DMS79 treated with DMSO at 0.1 percent for 48 hours (cell line): ENCODE measurements at places on chromosomes 7 and 10.

- no peak for DNase-seq
Measured at GRCh38 chr7:135538376-135538775, 19.3 kb upstream of the NUP205 start.

DNA sequence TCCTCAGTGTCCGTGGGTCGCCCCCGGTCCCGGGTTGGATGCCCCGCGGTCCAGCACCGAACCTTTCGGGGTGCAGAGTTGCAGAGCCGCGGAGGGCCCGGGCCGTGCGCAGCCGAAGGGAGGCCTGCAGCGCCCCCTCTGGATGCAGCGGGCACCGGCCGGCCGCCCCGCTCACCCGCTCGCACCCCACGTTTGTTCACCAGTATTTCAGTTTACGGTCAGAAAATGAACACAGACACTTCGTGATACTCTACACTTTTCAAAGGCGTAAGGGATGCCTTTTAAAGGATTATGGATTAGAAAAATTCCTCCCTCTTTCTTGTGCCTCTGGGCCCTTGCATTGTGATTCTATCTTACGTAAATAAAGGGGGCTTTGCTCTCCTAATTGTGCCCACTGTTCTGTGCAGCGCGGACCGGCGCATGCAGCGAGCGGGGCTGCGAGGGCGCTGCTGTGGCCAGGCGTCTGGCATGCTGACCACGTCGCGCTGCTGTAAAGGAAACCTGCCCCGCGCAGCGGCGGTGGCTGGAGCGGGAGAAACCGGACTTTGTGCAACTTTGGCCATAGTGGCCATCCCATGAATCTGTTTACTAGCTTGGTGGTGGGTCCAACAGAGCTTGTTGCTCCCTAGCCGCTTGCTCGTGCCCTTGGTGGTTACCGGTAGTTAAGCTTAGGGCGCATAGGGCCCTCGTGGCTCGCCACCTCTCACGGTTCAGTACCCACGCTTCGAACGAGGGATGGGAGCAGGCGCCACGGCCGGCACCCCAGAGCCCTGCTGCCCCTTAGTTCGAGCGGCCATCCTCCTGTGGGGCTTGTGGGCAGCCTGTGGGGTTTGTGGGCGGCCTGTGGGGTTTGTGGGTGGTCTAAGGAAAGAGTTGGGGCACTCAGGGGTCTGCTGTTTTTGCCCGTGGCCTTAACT lies 739 bp upstream of the MEST start:
- DNase-seq = peak; percentile 56

DNA sequence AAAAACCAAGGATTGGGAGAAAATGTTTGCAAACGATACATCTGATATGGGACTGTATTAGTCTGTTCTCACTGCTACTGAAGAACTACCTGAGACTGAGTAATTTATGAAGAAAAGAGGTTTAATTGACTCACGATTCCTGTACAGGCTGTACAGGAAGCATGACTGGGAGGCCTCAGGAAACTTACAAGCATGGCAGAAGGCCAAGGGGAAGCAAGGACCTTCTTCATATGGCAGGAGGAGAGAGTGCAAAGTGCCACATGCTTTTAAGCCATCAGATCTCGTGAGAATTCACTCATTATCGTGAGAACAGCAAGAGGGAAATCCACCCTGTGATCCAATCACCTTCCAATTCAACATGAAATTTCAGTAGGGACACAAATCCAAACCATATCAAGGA lies 11.0 kb downstream of the ZNF713 start:
- no peak for DNase-seq

- DNase-seq = no peak
Measured at GRCh38 chr10:44411251-44411650, 26.4 kb upstream of the CXCL12 start.

GRCh38 chr10:11237571-11237970 lies 219.9 kb downstream of the CELF2 start:
- no peak for DNase-seq

GRCh38 chr10:23523251-23523650 lies 84.4 kb downstream of the OTUD1 start:
- DNase-seq = no peak

DNA sequence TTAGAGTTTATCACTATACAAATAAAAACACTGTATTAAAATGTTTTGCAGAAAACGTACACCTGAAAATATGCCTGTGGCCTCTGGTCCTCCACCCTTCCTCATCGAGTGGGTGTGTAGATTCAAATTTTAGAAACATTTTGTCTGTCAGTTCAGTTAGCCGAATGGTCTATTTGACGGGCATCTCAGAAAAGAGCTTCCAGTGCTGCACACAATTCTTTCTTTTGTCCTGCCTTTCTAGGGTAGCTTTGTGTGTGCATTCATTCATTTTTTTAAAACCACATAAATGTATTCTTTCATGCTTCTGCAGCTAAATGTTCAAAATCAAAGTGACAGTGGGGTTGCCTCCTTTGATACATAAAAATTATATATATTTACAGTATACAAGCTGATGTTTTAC lies 46.8 kb downstream of the GNAI1 start:
- no peak for DNase-seq

DNA sequence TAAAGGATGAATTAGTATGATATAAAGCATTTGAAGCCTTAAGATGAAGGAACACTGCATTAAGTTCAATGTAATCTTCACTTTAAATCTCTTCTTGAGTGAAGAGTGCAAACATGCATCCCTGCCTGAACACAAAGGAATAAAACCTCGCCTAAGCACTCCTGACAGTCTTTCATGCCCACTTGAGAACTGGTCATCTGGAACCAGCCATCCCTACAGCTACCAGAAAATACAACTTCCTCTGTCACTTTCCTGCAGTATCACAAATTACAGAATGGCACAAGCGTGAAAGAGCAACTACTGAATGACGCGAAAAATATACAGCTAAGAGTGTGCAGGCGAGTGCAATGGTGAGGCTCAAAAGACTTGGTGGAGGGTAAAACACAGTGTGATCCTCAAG lies 1079.9 kb downstream of the CNTNAP2 start:
- peak; percentile 72 for DNase-seq

DNA sequence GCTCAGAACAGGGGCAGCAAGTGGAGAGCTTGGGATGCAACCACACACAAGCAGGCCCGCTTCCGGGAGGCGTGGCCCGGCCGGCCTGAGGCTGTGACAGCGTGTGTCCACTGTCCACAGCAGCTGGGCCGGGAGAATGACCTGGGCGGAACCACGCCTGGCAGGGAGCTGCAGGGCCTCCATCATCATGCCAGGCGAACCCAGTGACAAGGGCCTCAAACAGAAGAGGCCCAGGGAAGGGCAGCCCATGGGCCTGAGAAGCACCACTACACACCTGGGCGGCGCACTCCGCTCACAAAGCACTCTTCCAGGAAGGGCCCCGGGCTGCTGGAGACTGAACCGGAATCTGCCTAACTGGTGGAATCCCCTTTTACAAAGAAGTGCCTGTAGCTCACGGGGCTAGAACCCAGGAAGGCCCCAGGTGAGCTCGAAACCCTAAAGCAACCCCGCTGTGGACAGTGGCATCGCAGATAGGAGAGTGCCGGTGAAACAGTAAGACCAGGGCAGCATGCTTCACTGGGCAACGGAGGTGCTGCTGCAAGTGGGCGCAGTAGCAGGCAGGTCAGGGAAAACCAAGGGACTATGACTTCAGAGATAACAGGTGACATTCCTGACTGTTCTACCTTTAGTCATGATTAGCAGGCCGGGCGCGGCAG lies 66.0 kb downstream of the MAD1L1 start:
- DNase-seq = no peak

- DNase-seq = no peak
Measured at GRCh38 chr10:96996275-96996965, 164.3 kb downstream of the LCOR start.

- DNase-seq = peak; percentile 31
Measured at GRCh38 chr7:30595436-30596013, 847 bp downstream of the GARS1 start.

- peak; percentile 74 for DNase-seq
Measured at GRCh38 chr7:133529861-133530260, 277.0 kb downstream of the EXOC4 start.

DNA sequence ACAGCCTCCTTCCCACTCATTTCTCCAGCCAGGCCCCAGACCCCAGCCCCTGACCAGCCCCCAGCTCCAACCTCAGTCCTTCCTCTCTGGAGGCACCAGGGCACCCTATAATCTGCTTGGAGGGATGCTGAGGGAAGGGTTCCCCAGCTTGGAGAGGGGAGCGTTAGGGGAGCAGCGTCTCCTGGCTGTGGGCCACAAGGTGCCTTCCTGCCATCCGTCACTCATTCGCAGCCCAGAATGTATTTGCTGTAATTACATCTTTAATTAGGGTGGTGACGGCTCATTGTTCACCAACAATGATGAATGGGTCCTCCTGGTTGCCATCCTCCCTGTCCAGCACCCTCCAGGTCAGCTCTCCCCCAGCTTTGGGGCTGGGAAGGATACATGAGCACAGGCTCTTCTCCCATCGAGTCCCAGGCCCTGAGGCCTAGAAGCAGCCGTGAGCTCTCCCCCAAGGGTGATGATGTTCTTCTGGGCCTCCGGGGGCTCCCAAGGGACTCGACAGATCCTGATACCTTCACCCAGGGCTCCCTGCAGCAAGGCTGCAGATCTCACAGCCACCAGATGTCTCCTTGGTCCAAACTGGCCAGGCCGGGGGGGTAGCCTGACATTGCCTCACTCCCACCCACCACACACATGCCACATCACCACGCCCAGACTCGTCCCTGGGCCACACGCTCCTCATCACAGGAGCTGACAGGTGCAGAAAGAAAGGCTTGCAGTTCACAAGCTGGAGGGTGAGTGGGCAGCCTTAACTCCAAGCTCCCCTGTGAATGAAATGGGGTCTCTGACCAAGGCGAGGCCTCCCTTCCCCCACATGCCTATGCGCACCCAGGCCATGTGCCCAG lies 26.8 kb downstream of the POLL start:
- DNase-seq = no peak

DNA sequence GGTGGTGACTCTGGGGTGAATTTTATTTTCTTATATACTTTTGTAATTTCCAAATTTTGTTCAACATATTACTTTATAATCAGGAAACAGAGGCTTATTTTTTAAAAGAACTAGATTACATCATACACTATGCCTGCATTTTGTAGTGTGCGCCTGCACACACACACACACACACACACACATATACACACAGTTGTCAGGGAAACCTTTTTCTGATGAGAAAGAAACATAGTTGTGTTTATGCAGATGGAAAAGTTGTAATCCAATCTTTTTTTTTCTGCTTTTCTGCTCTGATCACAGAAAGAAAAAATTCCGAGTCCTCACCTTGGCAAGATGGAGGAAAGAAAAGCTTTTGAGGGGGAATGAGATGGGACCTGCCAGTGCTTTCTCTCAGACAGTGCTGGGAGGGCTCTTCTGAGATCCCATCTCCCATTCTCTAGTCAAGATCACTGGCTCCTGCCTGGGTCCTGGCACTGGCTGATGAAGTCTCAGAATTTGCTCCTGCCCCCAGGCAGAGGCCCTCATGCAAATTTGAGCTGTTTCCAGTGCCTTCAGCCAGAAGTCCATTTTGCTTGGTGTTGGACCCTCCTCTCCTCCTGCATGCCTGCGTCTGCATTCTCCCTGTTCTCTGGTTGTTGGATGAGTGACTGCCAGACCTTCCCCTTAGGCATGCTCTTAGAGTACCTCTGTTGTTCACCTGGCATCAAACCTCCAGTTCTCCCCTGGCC lies 59.7 kb downstream of the TLL2 start:
- DNase-seq = no peak

DNA sequence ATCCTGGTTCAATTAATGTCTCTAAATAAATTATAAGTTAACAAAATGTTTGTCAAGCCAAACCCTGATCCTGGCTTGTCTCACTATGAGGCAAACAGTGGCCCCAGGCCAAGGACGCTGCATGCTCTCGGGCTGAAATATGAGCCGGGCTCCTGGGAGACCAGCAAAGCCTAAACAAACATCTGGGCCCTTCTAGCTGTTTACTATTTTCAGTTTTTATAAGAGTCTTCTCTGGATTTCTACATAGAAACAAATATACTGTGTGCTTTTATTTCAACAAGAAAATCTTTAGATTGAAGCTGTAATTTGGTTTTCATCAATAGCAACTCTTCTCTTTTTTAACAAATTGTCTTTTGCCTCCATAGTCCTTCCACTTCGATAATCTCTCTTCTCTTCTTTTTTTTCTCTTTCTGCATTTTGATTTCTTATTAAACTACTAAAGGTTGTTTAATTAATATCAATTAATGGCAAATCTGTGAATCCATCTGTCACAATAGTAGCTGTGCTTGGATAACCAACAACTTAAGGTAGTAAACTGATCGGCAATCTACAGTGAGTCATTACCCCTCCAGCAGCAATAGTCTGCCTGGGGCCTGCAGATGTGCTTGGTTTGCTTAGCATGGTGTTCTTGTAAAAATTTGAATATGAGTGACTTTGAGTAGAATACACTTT lies 83.3 kb upstream of the DNAJC1 start:
- peak; percentile 42 for DNase-seq

DNA sequence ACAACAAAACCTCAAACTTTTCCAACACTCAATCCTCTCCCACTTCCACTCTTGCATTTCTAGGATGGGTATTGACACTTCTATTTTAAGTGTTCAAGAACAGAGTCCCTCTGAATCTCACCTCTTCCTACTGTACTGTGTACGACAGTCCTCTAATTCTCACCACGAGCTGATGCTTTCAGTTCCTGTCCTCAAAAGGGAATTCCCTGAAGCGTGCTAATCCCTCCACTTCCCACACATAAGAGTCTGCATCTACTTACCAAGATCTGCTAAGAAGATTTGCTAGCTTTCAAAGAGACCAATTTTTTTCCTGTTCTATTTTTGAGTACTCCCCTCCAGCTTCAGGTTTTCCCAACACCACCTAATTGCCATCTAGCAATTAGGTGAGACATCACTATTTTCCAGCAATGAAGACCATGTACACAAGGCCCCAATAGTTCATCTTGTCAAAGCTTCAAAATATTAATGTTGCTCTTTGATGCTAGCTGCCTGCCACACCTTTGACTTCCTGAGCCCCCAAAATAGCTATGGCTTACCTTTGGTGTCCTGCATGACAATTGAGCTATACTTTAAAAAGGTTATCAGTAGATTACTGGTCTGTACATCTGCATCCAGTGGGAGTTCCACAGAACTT lies 54.4 kb downstream of the ARMH3 start:
- DNase-seq = no peak

GRCh38 chr10:50398823-50399222 lies 147.5 kb upstream of the ASAH2 start:
- no peak for DNase-seq

- no peak for DNase-seq
Measured at GRCh38 chr7:17580141-17580540, 281.7 kb downstream of the AHR start.

DNA sequence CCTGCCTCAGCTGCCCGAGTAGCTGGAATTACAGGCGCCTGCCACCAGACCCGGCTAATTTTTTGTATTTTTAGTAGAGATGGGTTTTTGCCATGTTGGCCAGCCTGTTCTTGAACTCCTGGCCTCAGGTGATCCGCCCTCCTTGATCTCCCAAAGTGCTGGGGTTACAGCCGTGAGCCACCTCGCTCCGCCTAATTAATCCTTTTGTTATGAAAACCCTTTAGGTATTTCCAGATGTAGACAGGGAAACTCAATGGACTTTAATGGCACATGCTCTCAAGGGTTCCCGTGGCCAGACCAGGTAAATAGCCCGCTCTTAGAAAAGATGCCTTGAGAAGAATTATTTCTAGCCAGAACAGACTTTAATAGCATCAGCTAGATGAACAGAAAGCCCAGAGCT lies 19.7 kb upstream of the EXOC4 start:
- DNase-seq = no peak

GRCh38 chr10:100104300-100104699 lies 22.6 kb upstream of the CPN1 start:
- DNase-seq = no peak

GRCh38 chr10:24383681-24384106 lies 174.8 kb downstream of the KIAA1217 start:
- peak; percentile 68 for DNase-seq

GRCh38 chr7:124399941-124400340 lies 365.7 kb downstream of the GPR37 start:
- DNase-seq = no peak

- no peak for DNase-seq
Measured at GRCh38 chr10:118990326-118990725, 39.2 kb upstream of the NANOS1 start.
